ENCODE measurements at places on chromosomes 11 and 22.

DNA sequence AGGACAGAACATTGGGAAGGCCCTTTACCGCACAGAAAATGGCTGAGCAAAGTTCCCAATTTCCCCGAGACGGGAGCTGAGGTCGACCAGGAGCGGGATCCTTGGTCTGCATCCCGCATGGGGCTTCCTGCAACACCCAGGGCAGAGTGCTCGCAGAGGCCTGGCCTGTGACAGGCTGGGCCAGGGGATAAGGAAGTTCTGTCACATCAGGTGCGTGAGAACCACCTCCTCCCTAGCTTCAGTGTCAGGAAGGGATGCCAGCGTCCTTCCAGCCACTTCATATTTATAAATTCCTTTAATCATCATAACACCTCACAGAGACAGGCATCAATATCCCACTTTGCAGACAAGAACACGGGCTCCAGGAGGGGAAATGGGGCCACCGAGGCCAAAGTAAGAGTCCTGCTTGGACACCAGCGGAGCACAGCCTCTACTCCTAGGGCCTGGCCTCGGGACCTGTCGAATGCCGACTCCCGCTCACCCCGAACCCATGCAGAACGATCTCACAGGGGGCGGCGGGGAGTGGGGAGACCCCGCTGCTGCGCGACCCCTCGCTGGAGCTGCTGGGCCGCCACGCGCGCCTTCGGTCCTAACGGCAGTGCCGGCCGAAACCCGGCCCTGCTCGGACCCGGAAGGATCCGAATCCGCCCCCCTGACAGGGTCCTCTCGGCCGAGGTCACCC, 532 bp downstream of the BET1L start:
- peak; percentile 30 for DNase-seq

DNA sequence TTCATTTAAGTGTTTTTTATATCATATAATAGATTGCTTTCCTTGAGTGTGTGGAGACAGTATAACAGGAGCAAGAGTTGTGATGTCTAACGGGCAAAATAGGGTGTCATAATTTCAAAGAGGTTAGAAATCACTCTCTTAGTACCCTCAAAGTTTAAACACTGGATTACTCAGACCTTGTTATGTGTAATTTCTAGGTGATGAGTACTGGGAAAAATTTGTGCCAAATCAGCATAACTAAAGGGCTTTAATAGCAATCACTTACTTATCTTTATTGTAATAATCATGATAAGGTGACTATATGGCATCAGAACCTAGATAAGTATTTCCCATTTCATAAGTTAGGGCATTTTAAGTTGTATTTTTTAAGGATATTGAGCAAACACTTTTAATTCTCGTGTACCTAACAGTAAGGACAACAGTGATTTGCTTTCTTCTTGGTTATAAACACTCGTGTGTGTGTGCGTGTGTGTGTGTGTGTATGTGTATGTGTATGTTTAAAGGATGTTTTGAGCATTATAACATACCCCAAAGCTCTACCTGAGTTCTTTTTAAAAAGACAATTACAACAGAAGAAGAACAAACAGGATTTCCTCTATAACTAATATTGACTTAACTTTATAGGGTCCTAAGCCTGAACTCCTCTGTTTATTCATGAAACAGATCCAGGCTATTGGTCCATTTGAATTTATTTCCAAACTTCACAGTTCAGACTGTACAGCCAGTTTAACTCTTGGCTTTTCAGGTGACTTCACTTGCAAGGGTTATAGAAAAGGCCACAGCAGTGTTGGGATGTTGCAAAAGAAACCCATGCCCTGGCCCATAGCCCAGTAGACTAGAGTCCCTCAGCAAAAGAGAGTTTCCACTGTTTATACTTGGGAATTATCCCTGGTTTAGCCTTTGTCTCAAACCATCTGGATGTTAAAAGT, 23.7 kb upstream of the PDE3B start:
- no peak for DNase-seq

- no peak for DNase-seq
Observed at GRCh38 chr11:11454671-11455223, 101.7 kb upstream of the CSNK2A3 start.

GRCh38 chr11:130125638-130126037, 33.9 kb upstream of the ST14 start:
- no peak for DNase-seq

GRCh38 chr11:47413908-47414684, 5.7 kb downstream of the SLC39A13 start:
- no peak for DNase-seq

DNA sequence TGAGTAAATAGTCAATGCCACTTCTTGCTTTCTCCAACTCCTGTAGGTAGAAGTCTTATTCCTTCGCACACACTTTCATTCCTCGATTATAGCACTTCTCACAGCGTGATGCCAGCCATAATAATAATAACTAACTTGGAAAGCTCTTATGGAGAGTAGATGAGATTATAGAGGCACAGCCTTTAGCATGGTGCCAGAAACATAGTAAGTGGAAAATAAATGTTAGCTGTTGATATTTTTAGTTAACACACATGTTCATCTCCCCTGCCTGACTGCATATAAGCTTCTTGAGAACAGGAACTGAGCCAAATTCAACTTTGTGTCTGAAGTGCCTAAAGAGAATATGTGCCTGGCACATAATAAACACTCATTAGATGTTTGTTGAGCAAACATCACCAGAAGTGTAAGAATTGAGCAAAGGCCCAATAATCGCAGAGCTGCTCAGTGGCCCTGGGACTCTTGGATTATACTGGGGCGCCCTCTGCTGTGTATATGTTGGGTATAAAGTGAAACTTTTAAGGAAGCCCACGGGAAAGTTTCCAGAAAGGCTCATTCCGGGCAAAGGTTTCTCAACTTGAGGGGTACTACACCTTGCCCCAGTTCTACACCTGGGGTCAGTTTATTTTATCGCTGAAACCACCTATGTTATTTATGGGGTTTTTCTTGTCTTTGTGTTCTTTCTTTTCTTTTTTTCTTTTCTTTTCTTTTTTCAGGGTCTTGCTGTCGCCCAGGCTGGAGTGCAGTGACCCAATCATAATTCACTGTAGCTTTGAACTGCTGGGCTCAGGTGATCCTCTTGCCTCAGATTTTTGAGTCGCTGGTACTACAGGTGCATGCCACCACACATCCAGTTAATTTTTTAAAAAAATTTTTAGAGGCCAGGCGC, 22.3 kb downstream of the SLN start:
- DNase-seq: peak; percentile 64

GRCh38 chr11:121587182-121587581, 134.4 kb upstream of the SORL1-AS1 start:
- DNase-seq: no peak
